ENCODE measurements at places on chromosomes 4 and X.

DNA sequence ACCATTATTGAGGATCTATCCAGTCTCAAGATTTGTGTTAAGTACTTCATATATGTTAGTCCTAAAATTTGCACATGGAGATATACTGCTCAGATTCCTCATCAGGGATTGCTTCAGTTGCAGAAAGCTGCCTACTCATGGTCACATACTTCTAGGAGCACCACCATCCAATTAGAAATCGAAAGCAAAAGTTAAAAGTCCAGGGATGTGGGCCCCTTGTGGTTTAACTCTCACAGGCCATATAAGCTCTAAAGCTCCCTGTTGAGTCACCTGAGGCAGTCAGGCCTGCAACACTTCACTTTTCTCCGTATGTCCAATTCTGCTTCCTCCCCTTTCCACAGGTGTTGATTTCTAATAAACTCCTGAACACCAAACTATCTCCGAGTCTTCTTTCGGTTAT is 84.2 kb downstream of the CNOT6L start:
- DNase-seq = no peak

GRCh38 chr4:79237851-79238250 is 88.0 kb downstream of the NAA11 start:
- DNase-seq = no peak

DNA sequence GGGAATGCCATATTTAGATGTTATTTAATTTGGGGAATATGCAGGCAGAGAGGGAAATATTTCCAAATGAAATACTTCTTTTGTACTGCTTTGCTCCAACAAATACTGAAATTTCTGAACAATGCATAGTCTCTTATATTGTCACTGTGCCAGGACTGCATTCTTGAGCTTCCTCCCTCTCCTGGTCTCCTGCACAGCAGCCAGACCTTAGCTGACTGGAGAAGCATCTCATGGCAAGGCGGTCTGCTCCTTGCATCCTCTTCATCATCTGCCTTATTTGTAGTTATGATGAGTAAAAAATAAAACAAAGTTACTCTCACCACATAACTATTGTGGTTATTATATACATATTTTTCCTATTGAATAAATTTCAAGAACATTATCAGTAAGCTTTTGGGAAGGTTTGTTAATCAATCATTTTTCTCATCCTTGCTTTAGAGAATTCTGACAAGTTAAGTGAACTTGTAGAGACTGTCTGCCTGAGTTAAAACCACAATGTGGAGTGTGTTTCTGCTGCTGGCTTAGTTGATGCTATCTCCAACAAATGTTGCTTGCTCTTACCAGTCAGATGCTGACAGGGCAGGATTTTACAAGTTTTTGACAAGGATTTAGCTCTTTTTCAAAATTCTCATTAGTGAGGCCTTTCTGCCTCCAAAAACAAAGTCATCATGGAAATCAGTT is 153.6 kb downstream of the SOWAHB start:
- DNase-seq = no peak

GRCh38 chr4:74021601-74022000 is 16.9 kb downstream of the CXCL3 start:
- DNase-seq = no peak

DNA sequence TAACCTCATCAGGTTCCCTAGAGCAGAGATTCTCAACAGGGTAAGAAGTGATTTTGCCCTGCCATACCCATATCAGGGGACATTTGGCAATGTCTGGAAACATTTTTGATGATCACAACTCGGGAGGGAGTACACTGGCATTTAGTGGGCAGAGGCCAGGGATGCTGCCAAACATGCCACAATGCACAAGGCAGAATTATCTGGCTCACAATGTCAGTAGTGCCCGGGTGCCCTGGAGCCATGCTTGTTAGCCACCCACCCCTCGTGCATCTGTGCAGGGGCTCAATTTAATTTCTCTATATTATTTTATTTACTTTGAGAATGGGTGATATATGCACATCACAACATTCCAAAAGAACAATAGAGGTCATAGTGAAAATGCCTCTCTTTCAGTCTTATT is 82.0 kb upstream of the DHX15 start:
- no peak for DNase-seq

DNA sequence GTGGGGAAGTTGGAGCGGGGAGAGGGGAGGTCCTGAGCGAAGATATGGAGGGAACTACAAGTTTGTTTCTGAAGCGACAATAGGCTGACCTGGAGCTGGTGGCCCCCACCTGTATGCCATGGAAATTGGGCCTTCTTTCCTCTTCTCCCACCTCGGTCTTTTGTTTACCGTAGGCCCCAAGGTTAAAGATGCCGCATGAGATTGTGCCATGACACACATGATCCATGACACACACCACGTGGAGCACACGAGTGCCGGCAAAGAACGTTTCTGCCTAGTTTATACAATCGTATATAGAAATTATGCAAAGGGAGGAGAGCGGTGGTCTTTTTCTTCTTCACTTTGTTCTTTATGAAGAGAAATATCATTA is 408 bp downstream of the TMEM33 start:
- no peak for DNase-seq

DNA sequence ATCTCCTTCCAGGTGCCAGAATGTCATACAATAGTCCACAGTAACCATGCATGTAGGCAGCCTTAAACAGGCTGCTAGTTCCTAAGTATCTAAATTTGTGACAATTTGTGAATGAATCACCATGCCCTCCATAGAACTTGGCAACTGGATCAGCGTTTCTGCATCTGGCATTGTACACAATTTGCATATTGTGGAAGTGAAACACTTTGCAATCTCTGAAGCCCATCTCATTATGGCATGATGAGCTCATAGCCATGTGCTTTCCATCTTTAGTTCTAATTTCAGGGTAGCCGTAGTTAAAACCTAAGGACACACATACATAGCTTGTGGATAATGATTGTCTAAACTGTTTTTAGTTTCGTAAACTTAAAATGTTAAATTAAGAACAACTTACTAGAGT is 573.6 kb downstream of the PPP4R3C start:
- DNase-seq = no peak

DNA sequence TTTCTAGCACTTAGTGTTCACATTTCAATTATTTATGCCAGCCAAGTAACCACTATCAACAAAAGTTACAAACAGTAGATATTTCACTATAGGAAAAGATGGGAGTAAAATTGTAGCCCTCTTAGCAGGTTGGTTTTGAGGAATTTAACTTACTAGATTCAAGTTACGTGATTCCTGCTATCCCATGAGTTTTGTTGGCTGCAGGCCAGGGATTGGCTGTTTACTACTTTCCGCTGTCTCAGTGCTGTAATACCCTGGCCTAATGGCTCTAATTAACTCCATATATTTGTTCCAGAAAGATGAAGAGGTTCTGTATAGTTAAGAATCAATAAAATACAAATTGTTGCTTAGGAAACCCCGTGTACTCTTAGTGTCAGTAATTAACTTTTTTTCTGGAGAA is 55.5 kb upstream of the MAGED1 start:
- DNase-seq = no peak

DNA sequence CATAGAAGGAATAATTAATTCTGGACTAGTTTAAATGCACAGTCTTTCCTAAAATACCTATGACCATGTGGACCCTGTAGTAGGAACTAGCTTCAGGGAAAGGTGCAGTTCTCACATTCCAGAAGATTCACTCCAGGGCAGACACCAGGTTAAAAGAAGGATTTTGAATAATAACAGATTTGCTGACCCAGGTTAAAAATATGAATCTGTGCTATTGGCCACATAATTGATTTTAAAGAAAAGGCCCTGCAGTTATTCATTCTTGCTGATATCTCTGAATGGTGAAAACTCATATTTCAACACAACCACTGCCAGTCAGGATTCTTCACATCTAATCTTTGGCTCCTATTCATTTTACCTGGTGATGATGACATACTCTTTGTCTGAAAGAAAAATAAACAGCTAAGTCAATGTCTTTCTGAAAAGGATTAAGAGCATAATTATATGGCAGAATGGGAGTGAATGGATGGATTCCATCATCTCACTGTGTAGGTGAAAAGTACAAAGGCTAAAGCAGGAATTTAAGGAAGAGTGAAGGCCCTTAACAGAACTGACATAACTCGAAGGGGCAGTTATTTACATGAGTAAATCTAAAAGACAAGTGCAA is 432.8 kb downstream of the PDGFC start:
- DNase-seq = no peak

DNA sequence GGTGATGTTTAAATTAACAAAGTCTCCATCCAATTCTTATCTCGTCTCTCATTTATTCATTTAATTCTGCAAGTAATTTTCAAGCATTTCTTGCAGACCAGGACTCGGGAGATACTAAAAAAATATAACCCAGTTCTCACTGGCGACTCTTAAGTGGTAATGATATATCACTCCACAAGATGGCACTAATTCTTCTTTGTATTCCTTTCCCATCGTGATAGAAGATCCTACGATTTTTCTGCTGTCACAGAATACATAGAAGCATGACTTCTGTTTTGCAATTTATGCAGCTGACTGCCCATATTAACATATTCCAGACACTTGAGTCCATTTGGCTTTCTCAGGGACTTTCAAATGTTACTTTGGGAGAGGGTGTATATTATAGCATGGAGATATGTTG is 64.0 kb upstream of the FGF13 start:
- DNase-seq = no peak

- no peak for DNase-seq
These were observed 89.4 kb downstream of the IRF2 start for GRCh38 chr4:184384810-184385557.

DNA sequence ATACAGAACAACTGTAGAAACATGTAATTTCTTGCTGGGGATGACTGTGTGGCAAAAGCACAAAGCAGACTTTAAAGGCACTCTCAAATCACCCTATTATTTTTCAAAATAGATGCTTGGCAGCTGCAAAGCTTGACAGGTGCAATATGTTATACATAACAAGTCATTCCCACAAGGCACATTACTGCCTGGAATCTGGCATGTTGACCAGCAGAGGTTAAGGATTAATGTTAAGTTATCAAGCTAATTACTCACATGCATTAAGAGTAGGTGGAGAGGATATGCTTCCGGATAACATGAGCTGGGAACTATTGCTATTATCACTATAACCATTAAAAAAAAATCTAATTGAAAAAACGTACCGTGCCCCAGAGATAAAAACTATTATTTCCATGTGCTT is 17.8 kb downstream of the ANOS1 start:
- no peak for DNase-seq

DNA sequence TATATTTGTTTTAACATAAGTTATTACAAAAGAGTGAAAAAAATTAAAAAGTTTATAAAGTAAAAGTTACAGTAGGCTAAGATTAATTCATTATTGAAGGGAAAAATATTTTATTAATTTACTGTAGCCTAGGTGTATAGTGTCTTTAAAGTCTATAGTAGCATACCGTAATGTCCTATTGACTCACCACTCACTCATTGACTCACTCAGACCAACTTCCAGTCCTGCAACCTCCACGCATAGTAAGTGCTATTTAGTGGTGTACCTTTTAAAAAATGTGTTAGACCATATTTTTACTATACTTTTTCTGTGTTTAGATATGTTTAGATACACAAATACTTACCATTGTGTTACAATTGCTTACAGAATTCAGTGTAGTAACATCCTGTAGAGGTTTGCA is 841.1 kb downstream of the CENPC start:
- DNase-seq = no peak

DNA sequence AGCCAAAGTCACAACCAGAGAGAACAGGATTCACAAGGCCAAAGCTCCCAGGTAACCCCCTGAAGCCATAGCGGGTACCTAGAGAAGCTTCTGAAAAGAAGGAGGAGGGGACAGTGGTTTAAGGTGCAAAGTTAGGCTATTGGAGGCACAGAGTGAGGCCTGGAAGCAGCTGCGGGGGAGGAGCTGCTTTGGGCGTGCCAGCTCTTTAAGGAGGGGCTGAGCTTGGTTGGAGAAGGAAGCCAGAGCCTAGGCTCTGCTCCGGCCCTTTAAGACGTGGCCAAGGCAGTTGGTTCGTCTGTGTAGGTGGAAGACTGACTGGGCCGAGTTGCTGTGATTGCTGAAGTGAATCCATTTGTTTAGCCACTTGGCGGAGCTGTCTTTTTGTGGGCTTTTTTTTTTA is 1.5 kb downstream of the KLF8 start:
- peak; percentile 51 for DNase-seq

GRCh38 chr4:161702287-161702686 is 461.5 kb downstream of the FSTL5 start:
- DNase-seq = no peak

DNA sequence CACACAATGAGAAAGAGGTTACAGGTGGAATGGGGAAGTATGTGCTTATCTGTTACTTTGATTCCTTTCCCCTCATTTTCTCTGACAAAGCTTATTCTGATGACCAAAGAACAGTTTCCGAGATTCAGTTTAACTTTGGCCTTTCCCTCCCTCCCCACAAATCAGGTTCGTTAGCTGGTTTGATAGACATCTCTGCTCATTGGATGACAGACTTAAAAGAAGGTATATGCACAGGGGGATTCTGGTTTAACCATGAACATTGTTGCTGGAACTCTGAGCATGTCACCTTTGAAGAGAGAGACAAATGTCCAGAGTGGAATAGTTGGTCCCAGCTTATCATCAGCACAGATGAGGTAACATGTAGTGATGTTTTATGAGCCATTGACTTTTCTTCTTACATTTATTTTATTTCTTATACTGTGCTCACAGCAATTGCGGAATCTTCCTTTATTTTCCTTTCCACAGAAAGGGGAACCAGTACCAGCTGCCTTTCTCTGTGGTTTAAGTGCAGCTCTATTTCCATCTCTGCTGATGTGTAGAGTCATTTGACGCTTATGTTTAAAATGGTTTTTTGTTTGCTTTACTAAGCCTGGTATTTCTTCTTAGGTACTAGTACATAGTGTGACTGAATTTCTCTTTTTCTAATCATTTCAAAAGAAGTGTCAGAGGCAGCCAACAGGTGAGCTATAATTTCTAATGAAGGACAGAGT is 125.0 kb downstream of the AKAP4 start:
- no peak for DNase-seq

DNA sequence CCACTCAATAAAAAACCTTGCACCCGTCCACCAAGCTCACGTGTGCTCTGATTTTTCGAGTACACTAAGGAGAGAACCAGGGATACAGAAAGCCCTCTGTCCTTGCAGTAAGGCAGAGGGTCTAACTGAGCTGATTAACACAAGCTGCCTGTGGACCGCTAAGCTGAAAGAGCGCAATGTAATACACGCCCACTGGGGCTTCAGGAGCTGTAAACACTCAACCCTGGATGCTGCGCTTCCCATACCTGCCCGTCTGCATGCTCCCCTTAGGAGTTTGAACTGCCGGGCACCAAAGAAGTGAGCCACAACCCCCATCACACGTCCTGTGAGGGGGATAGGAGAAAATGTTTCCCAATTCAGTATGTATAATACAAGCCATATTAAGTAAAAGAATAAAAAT is 664.8 kb downstream of the PCDH18 start:
- DNase-seq = no peak

- DNase-seq = peak; percentile 79
These were observed 19.3 kb upstream of the CSF2RA start for GRCh38 chrX:1249101-1249887.

GRCh38 chrX:35699642-35700041 is 98.5 kb upstream of the MAGEB16 start:
- no peak for DNase-seq

GRCh38 chr4:83605744-83606172 is 69.8 kb downstream of the GPAT3 start:
- DNase-seq = no peak
